ENCODE measurements at places on chromosomes 1 and 21.

- no peak for DNase-seq
Measured at GRCh38 chr1:211616231-211616964, 37.4 kb upstream of the SLC30A1 start.

DNA sequence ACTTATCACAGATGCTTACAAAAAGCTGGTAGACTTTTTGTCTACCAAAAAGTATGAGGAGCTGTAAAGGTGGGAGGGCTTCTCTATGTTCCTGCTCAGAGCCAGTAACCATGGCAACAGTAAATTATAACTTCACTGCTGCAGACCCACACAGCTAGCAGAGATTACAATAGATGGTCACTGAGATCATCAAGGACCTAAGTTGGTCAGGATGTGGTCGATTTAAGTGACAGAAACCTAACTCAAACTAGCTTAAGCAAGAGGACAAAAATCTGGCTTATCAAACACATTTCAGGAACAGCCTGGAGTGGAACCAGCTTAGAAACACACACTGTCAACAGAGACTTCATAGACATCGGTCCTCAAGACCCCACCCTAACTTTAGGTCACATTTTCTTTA is 113.4 kb upstream of the ATP1A1 start:
- no peak for DNase-seq

DNA sequence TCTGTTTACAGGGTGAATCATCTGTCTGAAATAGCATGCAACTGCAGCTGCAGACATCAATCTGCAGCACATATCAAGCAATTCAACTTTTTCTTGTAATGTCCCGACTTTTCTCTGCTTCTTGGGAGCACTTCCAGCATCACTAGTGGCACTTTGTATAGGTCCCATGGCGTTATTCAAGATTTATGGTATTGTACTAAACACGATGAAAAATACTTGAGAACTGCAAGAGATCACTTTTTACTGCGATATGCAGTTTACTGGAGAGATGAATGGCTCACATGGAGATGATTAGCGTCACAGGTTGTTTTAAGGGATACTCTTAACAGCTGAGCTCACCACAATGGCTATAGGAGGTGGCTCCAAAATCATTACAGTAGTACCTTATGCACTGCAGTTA is 7.2 kb upstream of the SCMH1 start:
- DNase-seq = no peak

DNA sequence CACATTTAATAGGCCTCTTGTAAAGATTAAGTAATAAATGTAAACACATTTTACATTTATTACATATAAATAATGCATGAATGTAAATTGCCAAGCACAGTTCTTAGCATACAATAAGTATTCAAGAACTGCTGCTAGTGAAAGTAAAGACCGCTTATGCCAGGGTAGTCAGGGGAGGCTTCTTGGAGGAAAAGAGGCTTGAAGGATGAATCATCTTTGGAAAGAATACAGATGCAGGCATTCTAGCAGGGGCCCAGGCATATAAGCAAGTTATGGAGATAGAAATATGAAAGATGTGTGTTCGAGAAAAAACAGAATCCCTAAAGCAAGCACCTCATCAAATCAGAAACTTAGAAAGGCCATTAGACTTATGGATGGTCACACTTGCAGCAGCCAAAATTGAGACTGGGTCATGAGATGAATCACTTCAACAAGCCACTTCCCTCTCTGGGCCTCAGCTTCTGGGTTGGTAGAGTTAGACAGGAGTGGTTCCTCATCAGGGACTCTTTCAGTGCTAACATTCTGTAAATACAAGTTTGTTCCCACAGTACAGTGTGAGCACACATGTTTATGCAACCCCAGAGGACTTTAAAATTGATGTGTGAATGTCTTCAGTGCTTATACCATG is 79.8 kb upstream of the ROR1 start:
- DNase-seq = peak; percentile 23

GRCh38 chr1:201842472-201843027 is 13.6 kb downstream of the IPO9 start:
- no peak for DNase-seq

- no peak for DNase-seq
Measured at GRCh38 chr21:33268737-33269441, 2.7 kb downstream of the IL10RB start.

DNA sequence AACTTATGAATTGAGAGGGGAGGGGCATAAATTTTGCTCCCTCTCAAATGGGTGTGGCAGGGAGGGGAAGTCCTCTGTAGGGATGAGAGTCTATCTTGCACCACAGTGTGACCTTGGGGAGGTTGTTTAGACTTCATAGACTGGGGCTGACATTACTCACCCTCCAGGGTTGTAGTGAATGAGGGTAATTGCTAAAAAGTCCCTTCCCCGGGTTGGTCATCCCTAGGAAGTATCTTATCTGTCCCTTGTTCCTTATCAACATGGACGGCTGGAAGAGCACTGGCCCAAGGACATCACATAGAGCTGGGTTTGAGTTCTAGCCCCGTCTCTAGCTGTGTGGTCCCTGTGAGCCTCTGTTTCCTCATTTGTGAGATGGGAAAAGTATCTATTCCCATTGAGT is 52.4 kb upstream of the SLC2A1 start:
- no peak for DNase-seq

- no peak for DNase-seq
Measured at GRCh38 chr1:200081969-200082245, 54.4 kb downstream of the NR5A2 start.

DNA sequence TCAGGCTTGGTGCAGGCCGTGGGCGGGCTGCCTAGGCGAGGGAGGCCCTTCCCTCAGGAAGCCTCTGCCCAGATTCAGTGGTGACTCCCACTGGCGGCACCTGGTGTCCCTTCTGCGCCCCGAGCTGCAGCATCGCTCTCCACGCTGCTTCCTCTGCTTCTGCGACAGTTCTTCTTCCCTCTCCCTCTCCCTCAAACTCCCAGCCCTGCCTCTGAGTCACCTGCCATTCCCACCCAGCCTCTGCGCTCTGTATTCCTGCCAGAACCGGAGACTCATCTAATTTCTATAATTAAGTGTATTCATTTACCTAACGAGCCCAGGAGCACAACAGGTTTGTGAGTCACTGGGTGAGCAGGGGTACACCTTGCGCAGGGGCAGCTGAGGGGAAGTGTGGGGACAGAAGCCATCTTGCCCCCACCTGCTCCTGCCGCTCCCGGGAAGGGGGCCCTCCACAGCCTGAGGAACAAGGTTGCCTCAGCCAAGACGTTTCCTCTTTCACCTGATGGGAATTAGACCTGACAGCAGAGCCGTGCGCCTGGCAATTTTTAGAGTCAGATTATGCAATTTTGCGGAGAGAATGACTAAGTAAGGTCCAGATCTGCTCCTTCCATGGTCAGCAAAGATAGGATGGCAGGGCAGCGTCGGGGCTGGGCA is 19.4 kb downstream of the KCNC4 start:
- no peak for DNase-seq

DNA sequence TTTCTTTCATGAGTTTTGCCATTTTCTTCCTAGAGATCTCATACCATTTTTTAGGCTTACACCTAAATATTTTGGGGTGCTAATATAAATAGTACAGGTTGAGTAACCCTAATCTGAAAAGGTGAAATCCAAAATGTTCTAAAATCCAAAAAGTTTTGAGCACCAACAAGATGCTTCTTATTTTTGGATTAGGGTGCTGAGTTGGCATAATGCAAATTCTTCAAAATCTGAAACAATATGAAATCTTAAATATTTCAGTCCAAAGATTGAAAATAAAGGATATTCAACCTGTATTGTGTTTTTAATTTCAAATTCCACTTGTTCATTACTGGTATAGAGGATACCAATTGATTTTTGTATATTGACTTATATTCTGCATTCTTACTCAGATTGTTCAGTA is 51.1 kb upstream of the KCNK2 start:
- DNase-seq = no peak

DNA sequence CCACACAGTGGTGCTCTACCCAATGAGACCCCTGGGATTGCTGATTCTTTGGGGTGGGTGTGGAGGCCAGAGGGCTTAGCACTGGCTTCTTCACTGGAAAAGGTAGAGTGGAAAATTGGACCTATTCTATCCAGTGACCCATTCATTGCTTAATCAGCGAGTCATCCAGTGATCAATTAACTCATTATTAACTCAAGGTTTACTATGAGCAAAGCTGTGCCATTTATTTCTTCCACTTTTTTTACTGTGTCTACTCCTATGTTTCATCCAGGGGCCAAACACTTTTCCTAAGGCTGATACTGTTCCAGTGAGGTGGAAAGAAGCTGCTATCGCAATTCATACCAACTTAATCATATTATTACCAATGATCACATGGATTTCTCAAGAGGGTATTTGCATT is 363.9 kb downstream of the RPS6KC1 start:
- no peak for DNase-seq

GRCh38 chr21:29647353-29647781 is 292.4 kb downstream of the GRIK1 start:
- peak; percentile 12 for DNase-seq

- DNase-seq = peak; percentile 26
Measured at GRCh38 chr1:75265792-75266191, 131.6 kb downstream of the LHX8 start.

- DNase-seq = peak; percentile 76
Measured at GRCh38 chr21:38847556-38847955, 41.8 kb downstream of the ETS2 start.
